Stimulated activated CD8-positive, alpha-beta memory T cell treated with anti-CD3 and anti-CD28 coated beads, Interleukin-15, amount 100 ng/mL, for 4 hours (primary cell): ENCODE measurements at places on chromosomes 2 and 18.

GRCh38 chr2:54946220-54946805, 103.9 kb downstream of the RTN4 start:
- DNase-seq: no peak

- DNase-seq: peak; percentile 1
Observed at GRCh38 chr2:239098288-239098970, 250.5 kb downstream of the TWIST2 start.

GRCh38 chr2:239802185-239802649, 222.9 kb downstream of the NDUFA10 start:
- no peak for DNase-seq

DNA sequence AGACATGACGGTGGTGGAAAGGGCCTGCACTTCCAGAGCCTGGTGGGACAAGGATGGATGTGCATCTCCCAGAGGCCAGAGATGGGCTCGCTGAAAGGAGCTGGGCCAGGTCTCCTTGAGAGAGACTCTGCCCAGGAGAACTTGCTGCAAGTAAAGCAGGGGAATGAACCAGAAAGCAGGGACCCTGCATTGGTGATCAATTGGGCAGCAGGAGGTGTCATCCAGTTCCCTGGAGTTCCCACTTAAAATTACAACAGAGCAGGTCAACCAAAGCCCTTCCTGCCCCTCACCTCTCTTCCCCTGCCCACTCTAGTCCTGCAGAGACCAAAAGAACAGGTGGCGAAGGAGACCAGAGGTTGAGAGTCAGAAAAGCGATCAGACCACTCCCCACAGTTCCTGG, 69.7 kb upstream of the CAB39 start:
- no peak for DNase-seq

DNA sequence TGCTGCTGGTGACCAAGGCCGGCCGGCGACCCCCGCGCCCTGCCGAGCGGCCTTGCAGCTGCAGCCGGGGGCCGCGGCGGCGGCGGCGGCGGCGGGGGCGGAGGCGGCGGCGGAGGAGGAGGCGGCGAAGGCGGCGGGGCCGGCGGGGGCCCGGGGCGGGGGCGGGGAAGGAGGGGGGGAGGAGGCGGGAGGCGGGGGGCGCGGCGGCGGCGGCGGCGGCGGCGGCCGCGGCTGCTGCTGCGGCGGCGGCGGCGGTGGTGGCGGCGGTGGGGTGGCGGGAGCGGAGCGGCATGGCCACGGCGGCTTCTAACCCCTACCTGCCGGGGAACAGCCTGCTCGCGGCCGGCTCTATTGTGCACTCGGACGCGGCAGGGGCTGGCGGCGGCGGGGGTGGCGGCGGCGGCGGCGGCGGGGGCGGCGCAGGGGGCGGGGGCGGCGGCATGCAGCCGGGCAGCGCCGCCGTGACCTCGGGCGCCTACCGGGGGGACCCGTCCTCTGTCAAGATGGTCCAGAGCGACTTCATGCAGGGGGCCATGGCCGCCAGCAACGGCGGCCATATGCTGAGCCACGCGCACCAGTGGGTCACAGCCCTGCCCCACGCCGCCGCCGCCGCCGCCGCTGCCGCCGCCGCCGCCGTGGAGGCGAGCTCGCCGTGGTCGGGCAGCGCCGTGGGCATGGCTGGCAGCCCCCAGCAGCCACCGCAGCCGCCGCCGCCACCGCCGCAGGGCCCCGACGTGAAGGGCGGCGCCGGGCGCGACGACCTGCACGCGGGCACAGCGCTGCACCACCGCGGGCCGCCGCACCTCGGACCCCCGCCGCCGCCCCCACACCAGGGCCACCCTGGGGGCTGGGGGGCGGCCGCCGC, 1.5 kb downstream of the POU3F3 start:
- no peak for DNase-seq

DNA sequence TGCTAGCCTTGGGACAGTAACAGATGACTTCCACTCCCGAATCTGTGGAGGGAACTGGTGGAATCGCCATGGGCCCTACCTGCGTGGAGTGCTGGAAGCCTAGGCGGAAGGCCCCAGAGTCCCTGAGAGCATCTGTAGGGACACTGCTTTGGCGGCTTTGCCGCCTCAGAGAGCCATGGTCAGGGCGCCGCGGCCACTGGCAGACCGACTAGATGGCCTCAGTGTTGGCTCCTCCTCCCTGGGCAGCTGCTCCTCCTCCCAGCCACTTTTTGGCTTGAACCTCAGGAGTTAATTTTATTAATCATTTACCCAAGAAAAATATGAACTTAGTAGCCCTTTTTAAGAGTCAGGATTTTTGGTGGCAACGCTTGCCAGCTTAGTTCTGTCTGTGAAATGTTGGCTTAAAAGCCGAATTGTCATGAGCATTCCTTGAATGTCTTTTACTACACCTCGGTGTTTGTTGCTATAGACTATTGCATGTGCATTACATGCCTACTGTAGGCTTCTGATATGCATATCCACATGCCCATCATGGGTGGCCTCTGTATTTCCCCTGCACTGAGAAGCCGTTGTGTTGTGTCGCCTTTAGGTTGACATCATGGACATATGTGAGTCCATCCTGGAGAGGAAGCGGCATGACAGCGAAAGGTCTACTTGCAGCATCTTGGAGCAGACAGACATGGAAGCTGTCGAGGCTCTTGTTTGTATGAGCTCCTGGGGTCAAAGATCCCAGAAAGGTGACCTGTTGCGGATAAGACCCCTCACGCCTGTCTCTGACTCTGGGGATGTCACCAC, 2.4 kb downstream of the KLF11 start:
- DNase-seq: no peak

GRCh38 chr2:88053934-88054781, 1.4 kb downstream of the KRCC1 start:
- no peak for DNase-seq

DNA sequence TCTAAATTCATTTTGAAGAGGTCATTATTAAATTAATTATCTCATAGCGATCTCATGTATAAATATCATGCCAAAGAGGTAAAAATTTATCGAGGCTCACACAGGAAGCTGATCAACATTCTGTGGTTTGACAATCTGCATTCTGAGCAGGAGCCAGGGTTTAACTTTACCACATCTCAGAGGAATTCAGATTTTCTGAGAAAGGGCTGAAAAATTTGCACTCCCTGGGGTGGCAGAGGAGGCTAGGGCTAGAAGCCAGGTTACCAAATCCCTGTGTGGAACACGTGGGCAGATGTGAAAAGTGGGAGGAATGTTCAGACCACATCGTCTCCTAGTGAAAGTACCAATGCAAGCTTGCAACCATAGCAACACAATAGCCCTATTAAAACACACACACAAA, 63.5 kb upstream of the CTLA4 start:
- DNase-seq: no peak

DNA sequence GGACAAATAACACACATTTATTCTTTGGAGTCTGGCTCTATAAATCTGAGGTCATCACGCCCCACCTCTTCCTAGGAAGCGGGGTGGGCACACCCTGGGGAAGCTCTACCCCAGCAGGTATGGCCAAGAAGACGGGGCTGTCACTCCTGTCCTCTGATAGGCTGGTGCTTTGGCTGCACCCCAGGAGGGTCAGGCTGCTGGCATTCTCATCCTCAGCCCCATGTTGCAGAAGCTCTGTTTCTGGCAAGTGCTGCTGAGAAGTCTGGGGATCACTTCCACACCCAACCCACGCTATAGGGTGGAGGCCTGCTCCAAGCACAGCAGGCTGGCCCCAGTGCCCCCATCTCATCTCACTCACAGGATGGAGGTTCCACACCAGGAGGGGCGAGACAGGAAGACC, 17.6 kb downstream of the ARHGEF4 start:
- no peak for DNase-seq

DNA sequence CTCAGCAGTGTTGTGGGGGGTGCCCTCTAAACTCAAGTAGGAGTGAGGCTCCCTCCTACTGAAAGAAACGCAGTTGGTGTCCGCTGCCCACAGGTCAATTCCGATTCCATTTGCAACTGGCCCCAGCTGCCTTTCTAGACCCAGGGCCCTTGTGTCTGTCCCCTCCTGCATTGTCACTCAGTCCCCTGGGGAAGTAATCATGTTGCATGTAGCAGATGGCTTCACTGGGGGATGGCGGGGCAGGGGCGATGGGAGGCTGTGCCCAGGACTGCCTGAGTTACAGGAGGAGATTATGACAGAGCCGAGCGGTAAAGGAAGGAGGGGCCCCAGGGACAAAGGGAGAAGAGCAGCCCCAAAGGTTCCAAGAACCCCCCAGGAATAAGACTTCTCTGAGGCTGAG, 62.5 kb upstream of the SH3RF3 start:
- DNase-seq: no peak

DNA sequence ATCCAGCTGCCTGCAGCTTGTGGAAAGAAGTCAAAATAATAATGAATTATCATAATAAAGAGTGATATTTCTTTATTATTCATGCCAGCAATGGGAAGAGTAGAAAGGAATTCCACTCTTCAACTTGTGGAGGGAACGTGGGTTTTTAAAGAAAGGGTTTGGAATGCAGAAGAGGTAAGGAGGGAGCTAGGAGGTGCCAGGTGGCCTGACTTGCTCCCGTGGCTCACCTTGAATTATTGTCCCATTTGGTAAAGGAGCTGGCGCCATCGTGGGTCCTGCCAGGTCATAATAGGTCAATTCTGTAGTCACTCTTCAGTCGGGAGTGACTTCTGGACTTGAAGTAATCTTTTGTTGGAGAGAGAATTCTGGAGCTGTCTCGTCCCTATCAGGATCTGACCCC, 95.2 kb upstream of the BARD1 start:
- DNase-seq: no peak

GRCh38 chr2:15636972-15637785, 45.5 kb downstream of the DDX1 start:
- DNase-seq: no peak

DNA sequence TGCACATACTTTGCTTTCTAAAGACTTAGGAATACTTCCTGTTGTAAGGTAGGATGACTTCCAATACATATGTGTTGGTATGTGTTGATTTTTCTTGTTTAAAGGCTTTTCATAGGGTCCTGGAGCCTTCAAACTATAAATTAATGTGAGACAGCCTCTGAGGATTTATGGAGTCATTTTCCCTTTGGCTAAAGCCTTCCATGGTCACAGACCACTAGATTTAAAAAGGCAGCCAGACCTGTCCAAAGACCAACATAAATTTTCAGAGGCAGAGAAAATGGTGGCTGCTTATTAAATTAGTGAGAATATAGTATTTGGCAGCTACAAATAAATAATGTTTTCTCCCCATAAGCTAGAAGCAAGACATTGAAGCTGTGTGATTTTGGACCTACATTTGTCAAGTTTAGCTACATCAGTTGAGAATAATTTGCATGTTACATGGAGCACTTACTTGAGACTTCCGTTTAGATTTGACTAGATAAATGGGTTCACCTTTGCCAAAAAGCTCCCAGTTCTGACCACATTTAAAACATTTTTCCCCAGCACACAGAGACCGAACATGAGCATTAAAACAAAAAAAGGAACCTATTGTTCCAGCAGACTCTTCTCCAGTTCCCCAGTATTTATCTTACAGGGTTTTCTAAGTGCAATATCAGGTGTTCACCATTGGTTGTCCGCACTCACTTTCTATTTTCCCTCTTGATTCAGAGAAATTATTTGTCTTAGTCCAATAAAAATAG, 402.9 kb downstream of the PARD3B start:
- no peak for DNase-seq

DNA sequence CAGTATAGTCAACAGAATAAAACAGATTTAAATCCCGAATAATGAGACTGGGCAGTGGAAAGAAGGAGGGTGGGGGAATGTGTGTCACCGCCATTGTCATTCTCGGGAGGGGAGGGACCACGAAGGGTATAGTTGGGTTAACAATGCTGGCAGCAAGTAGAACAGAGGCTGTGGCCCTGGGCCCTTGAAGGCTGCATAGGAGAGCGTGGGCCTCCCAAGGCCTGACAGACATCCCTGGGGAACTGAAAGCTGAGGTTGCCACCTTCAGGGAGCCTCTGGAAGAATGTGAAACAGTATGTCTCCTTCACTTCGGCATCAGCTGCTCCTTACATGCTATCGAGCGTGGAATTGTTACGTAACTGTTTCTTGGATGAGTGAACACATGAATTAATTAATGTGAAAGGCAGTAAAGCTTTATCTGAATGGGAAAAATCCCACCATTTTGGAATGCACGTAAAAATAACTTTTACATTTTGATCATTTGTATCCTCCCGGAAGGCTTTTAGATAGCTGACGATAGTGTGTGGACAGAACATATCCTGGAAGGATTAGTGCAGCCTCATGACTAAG, 92.8 kb upstream of the TTC39C start:
- DNase-seq: no peak

GRCh38 chr2:43327119-43327518, 100.7 kb upstream of the ZFP36L2 start:
- no peak for DNase-seq

- no peak for DNase-seq
Observed at GRCh38 chr18:51382081-51382480, 184.6 kb upstream of the MEX3C start.

GRCh38 chr2:240183006-240183874, 42.8 kb upstream of the OTOS start:
- DNase-seq: no peak

DNA sequence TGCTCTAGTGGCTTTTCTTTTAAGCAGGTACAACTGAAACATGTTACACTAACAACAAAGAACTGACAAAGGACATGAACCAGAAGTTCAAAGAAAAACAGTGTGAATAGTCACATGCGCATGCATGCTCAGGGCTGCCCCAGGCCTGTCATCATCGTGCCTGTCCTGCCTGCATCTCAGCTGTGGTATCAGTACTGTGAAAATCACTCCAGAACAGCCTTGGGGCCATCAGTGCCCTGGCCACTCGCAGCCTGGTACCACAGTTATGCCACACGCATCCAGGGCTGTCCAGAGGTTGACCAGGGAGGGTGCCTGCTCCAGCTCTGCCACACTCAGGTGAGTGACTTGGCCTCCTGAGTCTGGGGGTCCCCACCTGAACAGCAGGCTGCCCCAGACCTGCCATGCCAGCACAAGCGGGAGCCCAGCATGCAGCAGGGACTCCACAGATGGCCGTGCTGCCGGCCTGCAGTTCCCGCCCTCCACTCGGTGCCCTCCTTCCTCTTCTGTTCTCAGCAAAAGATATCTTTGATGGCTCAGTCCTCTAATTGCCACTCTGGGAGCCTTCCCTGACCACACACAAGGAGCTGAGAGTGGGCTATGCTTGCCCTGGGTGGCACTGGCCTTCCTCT, 12.3 kb downstream of the LIMS2 start:
- no peak for DNase-seq

DNA sequence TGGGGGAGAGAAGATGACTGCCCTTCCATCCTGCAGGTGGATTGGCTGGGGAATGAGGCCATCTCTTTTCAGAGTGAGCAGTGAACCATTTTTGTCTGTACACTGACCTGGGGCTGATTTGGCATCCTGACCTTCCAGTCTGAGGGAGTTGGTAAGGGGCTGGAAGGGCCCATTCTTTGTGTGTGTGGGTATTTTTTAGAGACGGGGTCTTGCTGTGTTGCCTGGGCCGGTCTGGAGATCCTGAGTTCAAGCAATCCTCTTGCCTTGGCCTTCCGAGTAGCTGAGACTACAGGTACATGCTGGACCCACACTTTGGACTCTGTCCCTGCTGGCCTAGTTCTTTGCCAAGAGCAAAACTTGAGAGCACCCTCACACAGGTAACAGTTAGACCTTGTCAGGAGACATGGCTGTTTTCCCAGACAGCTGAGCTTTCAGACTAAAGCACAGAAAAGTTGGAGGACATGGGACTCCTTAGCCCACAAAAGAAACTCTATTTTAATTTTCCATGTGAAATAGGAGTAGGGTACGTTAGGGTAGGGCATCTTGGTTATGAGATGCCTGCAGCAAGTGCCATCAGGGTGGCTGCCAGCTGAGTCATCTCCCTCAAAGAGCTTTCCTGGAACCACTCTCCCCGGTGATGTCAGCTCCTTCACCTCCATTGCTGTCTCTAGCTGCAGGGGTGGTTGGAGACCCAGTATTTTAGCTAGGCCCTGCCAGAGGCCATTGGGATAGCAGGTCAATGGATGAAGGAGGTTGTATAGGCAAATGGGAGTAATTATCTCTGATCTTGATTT, 60.7 kb downstream of the DGKD start:
- no peak for DNase-seq
